ENCODE measurements at places on chromosomes 2 and 18.

GRCh38 chr2:146080925-146081324, 1561.0 kb upstream of the ZEB2 start:
- DNase-seq = no peak

DNA sequence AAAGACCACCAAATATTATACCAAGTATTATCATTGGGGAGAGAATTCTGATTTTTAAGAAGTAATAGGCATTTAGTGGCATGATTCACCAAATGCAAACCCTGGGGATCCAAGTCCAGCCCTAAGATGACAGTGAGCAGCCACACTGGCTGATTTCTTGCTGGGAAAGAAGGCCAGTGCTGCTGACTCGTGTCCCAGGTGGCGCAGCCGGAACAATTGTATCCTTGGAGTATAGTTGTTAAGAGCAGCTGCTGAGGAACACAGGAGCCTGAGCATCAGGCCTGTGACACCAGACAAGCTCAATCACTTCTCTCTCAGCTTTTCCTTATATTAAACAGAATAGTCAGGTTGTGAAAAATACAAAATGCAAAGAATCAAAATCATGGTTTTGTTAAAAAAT, 48.4 kb downstream of the LRP1B start:
- DNase-seq = no peak

DNA sequence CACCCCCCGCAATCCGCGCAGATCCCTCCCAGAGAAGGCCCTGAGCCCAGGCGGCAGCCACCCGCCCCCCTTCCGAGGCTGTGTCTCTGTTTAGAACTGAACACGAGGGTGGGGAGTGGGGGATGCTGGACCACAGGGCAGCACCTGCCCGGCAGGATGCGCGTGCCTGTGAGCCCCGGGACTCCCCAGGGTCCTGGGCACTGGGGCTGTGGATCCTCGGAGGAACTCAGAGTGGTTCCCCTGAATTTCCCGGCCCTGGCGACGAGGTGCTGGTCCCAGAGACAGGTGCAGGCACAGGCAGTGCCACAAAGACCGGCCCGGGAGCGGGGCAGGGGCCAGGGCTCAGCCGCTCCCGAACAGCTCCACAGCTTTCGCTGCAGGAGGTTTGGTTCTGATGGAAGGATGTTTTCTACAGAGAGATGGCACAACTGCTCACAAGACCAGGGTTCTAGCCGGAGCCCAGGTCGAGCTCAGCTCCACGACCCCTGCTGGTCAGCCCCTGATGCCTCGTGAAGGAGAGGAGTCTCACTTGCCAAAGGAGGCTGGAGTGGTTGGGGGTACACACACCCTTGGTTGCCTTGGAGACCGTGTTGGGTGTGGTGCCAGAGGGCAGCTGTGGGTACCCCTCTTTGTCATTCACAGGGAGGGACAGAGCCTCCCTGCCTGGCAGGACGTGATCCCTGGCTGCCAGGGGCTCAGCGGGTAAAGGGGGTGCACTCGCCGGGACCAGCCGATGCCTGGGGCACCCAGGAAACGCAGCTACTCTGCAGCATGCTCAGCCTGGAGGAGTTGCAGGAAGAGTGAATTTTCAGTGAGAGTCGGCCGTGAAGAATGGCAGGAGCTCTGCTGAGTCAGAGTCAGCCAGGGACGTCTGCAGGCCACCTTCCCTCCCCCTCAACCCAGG, 4.4 kb upstream of the NEU4 start:
- no peak for DNase-seq

DNA sequence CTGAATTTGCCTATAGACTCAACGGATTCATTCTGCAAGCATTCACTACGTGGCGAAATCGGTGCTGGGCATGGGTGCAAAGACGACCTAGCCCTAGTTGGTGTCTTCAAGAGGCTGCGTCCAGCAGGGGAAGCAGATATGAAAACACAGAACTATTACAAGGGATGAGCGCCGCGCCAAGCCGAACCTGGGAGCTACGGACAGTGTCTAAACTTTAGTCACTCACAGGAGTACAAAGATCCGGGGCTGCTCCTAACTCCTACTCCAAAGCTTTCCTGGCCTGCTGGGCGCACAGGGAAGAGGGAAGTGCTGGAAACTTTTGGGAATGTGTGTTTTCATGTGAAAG, 732 bp upstream of the ANXA4 start:
- DNase-seq = peak; percentile 10

GRCh38 chr18:13801260-13801601, 22.7 kb upstream of the MC5R start:
- DNase-seq = no peak

GRCh38 chr18:68436485-68436884, 278.4 kb downstream of the TMX3 start:
- DNase-seq = no peak

DNA sequence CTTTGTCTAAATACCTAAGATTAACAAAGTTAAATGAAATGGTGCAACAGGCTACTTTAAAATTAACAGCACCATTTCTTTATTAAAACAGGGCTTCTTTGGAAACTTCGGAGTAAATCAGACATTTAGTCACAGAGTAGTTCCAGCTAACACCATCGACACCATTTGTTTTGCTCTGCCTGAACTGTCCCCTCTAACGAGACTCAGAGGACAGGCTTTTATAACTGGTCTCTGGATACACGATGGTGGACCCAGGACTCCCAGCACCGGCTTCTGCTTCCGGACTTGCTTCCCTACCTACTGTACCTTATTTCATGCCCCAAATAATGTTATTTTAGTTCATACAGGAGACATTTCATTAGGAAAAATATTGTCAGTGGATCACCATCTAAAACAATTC, 252.1 kb downstream of the XIRP2 start:
- DNase-seq = no peak

- no peak for DNase-seq
These were observed 34.7 kb downstream of the CD8B start for GRCh38 chr2:86826951-86827350.

GRCh38 chr2:152097290-152097800, 1.5 kb downstream of the CACNB4 start:
- DNase-seq = no peak

DNA sequence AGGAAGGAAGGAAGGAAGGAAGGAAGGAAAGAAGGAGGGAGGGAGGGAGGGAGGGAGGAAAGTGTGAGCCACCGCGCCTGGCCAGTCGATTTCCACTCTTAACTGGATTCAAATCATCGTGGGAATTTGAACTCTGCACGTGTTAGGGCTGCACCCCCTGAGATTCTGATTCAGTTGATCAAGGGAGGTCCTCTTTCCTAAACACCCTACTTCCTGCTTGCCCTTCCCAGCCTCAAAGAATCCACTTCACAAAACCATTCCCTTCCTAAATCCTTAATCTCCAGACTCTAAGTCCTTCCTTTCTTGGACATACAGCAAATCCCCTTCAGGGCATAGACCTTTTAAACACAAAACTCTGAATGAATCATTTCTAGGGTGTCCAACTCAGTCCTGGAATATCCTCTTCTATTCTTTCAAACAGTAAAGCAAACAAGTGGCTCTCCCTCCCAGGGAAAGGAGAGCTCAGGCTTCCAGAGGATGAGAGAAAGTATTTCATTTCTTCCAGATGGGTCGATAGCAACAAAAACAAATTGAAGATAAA, 68.2 kb upstream of the MBOAT2 start:
- no peak for DNase-seq

DNA sequence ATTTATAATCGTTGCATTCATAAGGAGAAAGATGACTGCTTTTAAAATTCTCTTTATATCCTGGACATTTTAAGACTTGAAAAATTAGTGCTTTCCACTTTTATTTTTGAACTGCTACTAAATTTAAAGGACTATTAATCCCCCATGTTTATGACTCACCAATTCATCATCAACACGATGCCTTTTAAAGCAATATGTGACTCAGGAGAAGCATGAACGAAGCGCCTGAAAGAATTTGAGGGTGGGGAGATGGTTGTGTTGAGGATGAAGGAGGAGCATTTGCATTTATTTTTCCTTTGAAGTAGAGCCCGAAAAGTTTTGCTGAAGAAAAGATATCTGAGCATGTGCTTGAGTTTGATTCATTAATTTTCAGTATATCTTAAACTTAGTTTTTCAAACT, 192.2 kb upstream of the LRRTM1 start:
- no peak for DNase-seq

DNA sequence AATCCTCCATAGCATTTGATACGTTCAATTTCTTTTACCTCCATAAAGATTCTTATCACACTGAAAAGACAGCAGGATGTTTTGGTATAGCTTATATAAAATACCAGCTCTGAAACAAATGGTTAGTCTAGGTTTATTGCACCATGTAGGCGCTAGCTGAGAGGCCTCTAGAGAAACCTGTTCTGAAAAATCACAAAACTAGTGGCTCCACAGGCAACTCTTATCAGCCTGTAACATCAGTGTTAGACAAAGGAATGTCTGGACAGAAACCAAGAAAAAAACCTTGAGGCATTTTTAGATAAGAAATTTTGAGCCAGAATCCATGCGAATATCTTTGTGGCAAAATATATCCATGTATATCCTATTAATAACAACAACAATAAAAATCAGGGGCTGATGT, 440.4 kb upstream of the MAP2 start:
- DNase-seq = no peak

DNA sequence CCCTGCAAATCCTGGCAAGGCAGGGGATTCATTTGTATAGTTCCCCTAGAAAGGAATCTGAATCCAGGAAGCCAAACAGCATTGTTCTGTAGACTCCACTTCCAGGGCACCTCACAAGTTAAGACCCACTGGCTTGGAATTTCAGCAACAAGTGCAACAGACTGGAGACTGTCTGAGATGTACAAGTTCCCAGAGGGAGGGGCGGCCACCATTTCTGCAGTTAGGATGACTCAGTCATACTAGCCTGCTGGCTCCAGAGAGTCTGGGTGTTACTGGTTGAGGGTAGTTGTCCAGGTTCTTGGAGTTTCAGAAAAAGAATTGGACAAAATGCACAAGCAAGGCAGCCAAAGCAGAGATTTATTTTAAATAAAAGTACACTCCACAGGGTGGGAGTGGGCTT, 384.2 kb downstream of the DSC3 start:
- no peak for DNase-seq

GRCh38 chr18:21040466-21040865, 71.1 kb downstream of the ROCK1 start:
- no peak for DNase-seq

DNA sequence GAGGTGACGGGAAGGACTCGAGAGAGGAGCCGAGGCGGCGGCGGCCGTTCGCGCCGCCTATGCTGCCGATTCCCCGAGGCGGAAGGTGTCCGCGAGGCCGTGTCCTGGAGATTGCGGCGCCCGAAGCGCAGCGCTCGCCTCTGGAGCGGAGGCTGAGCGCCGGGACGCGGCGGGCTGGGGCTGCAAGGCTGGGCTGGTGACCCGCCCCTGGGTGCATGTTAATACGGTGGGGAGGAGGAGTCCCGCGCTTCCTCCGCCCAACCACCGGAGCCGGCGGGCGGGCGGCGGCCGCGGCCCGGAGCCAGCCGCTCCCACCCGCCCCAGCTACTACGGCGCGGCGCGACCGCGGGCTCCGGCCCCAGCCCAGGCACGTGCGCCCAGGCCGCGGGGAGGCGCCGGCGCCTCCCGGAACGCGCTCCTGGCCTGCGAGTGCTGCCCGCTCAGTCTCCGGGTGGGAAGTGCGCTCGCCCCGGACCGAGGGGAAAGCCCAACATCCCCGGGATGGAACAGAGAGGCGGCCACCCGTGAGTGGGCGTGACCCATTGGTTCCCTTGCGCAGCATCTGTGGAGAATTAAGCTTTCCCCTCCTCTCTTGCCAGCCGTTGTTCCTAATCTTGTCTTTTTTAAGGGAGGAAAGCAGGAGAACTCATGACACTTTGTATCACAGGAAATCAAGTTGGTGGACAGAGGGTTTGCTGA, at the start of gene DLGAP1:
TSS of gene DLGAP1 (minus strand) at position 195 of the 699 bp plus-strand sequence.
- no peak for DNase-seq

DNA sequence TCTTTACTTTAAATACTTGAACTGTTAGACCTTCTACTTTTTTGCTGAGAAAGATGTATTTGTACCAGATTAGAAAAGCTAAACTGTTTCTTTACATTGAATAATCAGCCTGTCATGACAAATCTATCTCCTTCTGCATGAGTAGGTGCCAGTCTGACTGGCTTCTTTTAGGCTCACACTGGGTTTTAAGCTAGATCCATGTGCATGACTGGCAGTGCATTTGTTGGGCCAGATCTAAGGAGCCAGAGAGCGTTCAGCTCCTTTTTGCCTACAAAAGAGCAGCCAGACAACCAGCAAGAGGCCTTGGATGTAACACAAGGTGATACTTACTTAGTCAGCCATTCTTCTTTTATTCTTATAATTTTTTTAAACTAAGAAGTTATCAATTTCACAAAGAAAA, 82.0 kb upstream of the OTX1 start:
- no peak for DNase-seq

- no peak for DNase-seq
These were observed 741.3 kb upstream of the RAB6C start for GRCh38 chr2:129237966-129238725.

GRCh38 chr2:145551686-145552085, 1031.8 kb upstream of the ZEB2 start:
- DNase-seq = no peak

GRCh38 chr18:55862693-55863390, 274.9 kb upstream of the TCF4 start:
- no peak for DNase-seq

DNA sequence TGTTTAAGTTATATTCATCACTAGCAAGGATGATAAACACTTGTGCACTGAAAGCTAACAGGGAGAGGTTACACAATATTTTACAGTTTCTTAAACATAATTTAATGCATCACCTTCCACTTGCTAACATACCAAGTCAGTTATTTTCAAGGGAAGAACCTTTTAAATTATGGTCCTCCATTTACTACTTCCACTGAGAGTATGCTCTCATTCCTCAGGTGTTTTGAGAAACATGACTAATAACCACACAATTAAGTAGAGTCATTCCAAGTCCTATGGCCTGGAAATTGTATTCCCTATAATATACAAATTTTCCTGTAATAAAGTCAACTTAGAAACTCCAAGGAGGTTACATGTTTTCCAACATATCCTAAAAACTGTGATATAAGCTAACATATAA, 152.3 kb upstream of the STON1 start:
- DNase-seq = no peak

GRCh38 chr18:63736876-63737275, 34.1 kb downstream of the SERPINB11 start:
- no peak for DNase-seq

DNA sequence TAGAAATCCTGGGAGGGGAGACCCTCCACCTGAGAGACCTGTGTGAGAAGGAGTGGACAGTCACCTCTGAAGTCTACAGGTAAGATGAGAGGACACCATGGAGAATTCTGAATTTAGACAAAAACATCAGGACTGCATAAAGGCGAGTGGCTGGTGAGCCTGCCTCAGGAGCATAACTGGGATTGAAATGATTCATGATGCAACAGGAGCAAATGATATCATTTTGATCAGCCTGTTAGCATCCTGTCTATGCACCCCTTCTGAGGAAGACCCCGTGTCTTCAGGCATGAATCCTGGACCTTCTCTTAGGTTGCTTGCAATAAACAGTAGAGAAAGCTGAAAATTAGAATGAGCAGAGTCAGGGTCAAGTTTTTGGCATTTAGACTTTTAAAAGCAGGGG, 245.8 kb downstream of the ETAA1 start:
- DNase-seq = no peak

All from activated gamma-delta T cell treated with Interleukin-2 at 50 U/mL for 16 hours (primary cell).